ENCODE measurements at places on chromosomes 13 and 19. TPM values are rescaled to one million over a fixed set of nuclear protein-coding genes. Genes with fewer than 3 reads are reported as not detected.

DNA sequence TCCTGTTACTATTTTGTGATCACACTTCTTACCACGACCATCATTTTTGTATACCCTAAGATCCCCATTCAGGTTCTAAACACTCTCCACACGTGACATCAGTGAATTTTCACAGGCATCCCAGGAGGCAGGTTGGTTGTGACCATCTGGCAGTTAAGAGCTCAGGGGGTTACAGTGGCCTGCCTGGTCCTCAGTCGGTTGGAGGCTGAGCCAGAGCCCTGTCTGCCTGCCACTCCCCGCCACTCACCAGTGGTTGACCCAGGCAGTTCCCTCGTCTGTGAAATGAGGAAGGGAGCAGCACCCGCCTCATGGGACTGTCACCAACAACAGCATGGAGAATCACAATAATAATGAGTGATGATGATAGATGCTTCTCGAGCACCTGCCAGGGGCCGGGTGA lies 36.4 kb upstream of the EHD2 start:
- no peak for DNase-seq

Gene SERPINE3
- 0.95 TPM for polyA plus RNA-seq

- no peak for DNase-seq
Observed at GRCh38 chr13:31048521-31048920, 113.2 kb downstream of the HSPH1 start.

DNA sequence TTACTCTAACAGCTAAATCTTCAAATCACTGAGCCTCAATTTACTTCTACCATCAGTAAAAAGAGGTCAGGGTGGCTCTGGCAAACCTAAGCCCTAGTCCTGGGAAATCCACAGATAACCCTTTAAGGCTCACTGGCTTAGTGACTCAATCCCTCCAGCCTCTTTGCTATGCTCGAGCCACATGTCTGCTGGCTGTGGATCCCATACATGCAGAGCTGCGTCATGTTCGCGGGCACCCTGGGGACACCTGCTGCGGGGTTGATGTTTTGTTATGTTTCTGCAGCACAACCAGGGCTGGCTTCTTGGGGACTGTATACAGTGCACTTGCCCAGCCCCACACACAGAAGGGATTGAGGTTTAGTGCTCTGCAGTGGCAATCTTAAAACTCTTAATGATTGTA lies 41.6 kb upstream of the C13orf42 start:
- DNase-seq = no peak

Gene NLRP5
- polyA plus RNA-seq = not detected
